ENCODE measurements at places on chromosomes 4 and X.

DNA sequence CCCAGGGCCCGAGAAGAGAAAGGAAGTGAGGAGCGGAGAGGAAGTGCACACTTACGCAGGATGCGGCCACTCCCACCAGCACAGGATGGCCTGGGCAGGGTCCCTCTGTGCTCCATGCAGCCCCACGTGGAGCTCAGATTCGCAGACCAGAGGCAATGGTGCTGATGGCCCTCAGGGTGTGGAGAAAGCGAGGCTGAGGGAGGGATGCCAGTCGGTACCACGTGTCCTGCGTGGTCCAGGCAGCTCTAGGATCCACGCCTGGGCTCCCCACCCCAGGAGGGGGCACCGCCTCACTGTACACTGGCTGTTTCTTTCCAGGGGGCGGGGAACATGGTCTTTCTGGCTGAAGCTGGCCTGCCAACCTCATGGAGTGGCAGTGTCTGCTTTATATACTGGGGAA is 241.8 kb downstream of the AFAP1 start:
- no peaks in the 10 kb centered on the region for H3K4me1 ChIP-seq
- peak overlapping the region; percentile 71 for H3K4me3 ChIP-seq
- DNase-seq, result no peak
- H3K27me3 ChIP-seq, result peaks cover 24% of the 10 kb centered on the region
- H3K27ac ChIP-seq, result no peak overlapping the region

GRCh38 chr4:71240094-71240493 is 98.7 kb upstream of the SLC4A4 start:
- no peaks in the 10 kb centered on the region for H3K4me1 ChIP-seq
- H3K36me3 ChIP-seq, result no peaks in the 10 kb centered on the region
- no peaks in the 10 kb centered on the region for H3K27me3 ChIP-seq

DNA sequence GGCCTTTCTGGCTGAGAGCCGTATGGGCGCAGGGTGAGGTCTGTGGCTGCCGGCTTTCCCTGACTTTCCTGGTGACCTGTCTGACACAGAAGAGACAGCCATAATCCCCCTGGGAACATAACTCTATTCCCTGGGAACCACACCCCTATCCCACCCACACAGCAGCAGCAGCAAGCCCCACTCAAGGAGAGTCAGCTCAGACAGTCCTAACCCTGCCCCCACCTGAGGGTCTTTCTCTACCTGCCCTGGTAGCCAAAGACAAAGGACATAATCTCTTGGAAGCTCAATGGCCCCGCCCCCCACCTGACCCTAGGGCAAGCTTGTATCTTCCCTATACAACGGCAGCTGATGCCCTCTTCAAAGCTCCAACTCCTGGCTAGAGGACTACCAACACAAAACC is 74.6 kb downstream of the PABPC4L start:
- H3K4me3 ChIP-seq, result no peak overlapping the region
- no peaks in the 10 kb centered on the region for H3K36me3 ChIP-seq
- no peaks in the 10 kb centered on the region for H3K4me1 ChIP-seq
- H3K27ac ChIP-seq, result no peak overlapping the region
- no peak for DNase-seq

DNA sequence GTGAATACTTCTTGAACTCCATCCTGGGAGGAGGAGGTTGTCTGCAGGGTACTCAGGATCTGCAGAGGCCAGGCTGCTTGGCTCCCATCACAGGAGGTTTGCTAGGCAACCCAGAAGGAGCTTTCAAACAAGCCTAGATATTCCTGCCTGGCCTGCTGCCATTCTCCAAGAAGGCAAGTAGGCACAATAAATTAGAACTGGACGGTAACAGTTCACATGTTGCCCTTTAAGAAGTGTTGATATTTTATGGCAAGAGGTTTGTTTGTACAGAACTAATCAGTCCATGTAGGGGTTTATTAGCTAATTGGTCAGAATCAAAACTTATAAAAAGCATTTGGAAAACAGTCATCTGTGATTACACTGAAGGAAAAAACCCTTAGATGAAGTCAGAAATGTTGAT is 39.3 kb downstream of the SYNPO2 start:
- DNase-seq, result no peak
- no peaks in the 10 kb centered on the region for H3K4me1 ChIP-seq
- peaks cover 8% of the 10 kb centered on the region for H3K27me3 ChIP-seq
- no peaks in the 10 kb centered on the region for H3K36me3 ChIP-seq
- H3K27ac ChIP-seq, result no peak overlapping the region

GRCh38 chrX:42857766-42858165 is 79.8 kb upstream of the PPP1R2C start:
- no peaks in the 10 kb centered on the region for H3K27me3 ChIP-seq
- no peaks in the 10 kb centered on the region for H3K36me3 ChIP-seq
- DNase-seq, result no peak

DNA sequence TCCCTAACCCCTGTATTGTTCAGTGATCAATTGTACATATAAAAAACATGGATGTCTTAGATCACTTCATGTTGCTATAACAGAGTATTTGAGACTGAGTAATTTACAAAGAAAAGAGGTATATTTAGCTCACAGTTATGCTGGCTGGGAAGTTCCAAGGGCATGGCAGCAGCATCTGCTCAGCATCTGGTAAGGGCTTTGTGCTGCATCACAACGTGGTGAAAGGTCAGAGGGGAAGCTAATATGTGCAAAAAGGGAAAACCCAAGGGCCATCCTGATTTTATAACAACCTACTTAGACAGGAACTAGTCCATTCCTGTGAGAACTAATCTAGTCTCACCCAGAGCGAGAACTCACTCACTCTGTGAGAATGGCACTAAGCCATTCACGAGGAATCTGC is 128.2 kb upstream of the OTUD4 start:
- H3K4me1 ChIP-seq, result no peaks in the 10 kb centered on the region
- peaks cover 16% of the 10 kb centered on the region for H3K27me3 ChIP-seq
- no peak overlapping the region for H3K4me3 ChIP-seq

DNA sequence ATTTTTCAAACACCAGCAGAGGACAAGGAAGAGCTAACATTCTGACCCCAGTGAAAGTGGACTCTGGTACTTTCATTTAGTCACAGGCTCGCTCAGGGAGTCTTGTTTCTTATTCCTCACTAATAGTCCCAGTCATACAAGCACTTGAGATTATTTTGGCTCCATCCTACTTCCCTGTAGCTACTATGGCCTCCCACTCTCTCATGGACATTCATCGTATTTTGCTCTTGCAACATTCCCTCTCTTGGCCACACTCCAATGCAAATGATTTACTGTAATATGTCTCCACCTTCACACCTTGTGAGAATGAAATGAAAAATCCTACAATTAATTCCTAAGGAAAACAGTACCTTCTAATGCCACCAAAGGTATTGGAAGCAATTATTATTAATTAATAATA is 21.3 kb downstream of the PLRG1 start:
- no peaks in the 10 kb centered on the region for H3K36me3 ChIP-seq
- no peak overlapping the region for H3K27ac ChIP-seq
- no peak overlapping the region for H3K4me3 ChIP-seq
- peaks cover 16% of the 10 kb centered on the region for H3K27me3 ChIP-seq
- peaks cover 7% of the 10 kb centered on the region for H3K4me1 ChIP-seq

All from naive B cell (primary cell).